ENCODE measurements at places on chromosomes 6 and 20. TPM values are rescaled to one million over a fixed set of nuclear protein-coding genes. Genes with fewer than 3 reads are reported as not detected.

GRCh38 chr20:24702501-24703283, 233.3 kb downstream of the SYNDIG1 start:
- DNase-seq = no peak

RIN2 gene
- total RNA-seq = 108 TPM

- no peak for DNase-seq
These were observed 1.2 kb downstream of the SLC35B2 start for GRCh38 chr6:44255871-44256774.

- no peak for DNase-seq
These were observed 23.6 kb upstream of the FBXL4 start for GRCh38 chr6:98971303-98971702.

GRCh38 chr6:118649918-118650581, 1.3 kb downstream of the CEP85L start:
- no peak for DNase-seq

RAB44 gene
- total RNA-seq = not detected

GGTLC1 gene
- total RNA-seq = not detected

DNA sequence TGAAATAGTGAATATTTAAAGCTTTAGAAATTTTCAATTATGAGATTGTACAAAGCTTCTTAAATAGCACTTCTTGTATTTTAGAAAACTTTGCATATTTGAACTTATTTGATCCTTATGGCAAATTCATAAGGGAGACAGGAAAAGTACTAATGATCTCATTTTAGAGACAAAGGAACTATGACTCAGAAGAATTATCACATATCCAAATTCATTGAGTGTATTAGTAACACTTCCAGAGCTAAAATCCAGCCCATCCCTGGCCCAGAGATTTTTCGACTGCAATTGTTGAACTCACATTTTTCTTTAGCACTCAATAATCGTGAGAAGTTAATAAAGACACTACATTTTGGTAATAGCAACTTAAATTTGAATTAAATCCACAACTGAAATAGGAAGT, 704.3 kb downstream of the EPM2A start:
- DNase-seq = no peak

RGS17 gene
- total RNA-seq = 11.5 TPM

- DNase-seq = no peak
These were observed 8.5 kb upstream of the DSE start for GRCh38 chr6:116362276-116362675.

- DNase-seq = no peak
These were observed 15.0 kb upstream of the KIF16B start for GRCh38 chr20:16588241-16588640.

GRCh38 chr20:33490023-33490933, at the start of gene CBFA2T2:
TSS of gene CBFA2T2 (plus strand) at chr20:33490096. CDS start at chr20:33490268, 172 bp downstream.
- no peak for DNase-seq

CEP85L gene
- total RNA-seq = 51.5 TPM

GRCh38 chr6:15244620-15245360, 1.1 kb upstream of the JARID2 start:
- peak; percentile 69 for DNase-seq

GRCh38 chr6:27472182-27472616, 706 bp downstream of the ZNF184 start:
- peak; percentile 67 for DNase-seq

GRCh38 chr20:6122873-6123648, at the start of gene FERMT1:
TSS of gene FERMT1 (minus strand) at chr20:6123030. CDS start at chr20:6119554, 3,476 bp downstream.
- peak; percentile 70 for DNase-seq

- DNase-seq = no peak
These were observed 211.8 kb downstream of the CDKAL1 start for GRCh38 chr6:20746024-20746423.

GRCh38 chr20:45020236-45020886, 54.0 kb downstream of the STK4 start:
- DNase-seq = no peak

- DNase-seq = no peak
These were observed 69.2 kb upstream of the SMIM29 start for GRCh38 chr6:34317882-34318498.

GPR6 gene
- total RNA-seq = not detected

OR5V1 gene
- total RNA-seq = not detected

- DNase-seq = no peak
These were observed 7.5 kb downstream of the SMLR1 start for GRCh38 chr6:130834482-130835251.

MUC22 gene
- total RNA-seq = not detected

C6orf141 gene
- not detected for total RNA-seq

ZBP1 gene
- total RNA-seq = not detected

- no peak for DNase-seq
These were observed 48.7 kb upstream of the SAMD5 start for GRCh38 chr6:147459780-147460179.

- no peak for DNase-seq
These were observed 80.8 kb downstream of the BMP6 start for GRCh38 chr6:7806711-7807110.

ANKRD60 gene
- not detected for total RNA-seq

EDN1 gene
- total RNA-seq = 0.54 TPM

GRCh38 chr6:157428427-157429202, 47.6 kb downstream of the ZDHHC14 start:
- DNase-seq = no peak

DNA sequence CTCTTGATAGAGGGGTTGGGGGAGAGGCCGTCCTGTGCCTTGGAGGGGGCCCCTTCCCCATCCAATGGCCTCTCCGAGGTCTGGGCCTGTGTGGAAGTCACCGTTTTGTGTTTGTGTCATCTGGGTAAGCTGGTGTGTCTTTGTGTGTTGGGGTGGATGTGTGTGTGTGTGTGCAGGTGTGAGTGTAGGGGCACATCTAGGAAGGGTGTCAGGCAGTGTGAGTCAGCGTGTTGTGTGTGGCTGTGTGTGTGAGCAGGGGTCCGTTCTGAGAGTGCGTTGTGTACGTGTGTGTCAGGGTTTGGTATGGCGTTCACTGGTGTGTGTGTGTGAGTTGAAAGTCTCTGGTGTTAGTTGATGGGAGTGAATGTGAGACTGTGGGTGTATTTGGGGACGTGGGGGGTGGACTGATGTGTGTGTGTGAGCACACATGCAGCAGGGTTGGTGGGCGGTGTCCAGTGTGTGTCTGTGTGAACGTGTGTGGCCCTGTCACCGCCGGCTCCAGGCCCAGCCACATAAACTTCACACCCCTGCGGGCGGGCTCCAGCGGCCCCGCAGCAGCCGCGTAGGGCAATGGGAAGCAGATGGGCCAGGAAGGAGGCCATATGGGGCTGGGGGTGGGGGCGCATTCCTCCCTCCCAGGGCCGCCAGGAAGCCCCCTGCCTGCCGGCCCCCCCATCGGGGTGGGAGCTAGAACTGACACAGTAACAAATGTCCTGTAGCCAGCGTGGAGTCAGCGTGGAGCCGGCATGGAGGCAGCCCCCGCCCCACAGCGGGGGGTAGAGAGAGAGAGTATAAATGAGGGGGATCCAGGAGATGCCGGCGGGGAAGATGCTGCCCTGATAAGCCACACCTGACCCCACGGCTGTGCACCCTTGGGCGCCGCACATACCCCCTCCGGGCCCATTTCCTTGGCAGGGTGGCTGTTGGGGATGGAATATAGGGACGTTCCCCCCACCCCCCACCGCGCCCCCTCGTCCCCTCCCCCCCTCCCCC, 32.1 kb downstream of the SNAI1 start:
- DNase-seq = peak; percentile 59

DNA sequence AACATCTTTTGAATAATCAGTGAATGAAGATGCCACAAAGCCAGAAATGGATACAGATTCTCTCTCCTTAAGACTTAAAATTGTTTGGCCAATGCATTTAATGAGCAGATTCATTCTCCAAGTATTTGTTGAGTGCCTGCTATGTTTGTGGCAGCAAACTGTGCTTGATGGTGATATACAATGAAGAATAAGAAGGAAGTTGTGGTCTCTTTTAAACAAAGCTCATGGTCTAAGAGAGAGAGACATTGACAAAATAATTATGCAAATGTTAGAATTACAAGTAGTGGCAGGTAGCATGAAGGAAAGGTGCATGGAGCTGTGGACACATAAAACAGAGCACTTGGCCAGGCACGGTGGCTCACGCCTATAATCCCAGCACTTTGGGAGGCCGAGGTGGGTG, 28.3 kb downstream of the NFATC2 start:
- DNase-seq = no peak
